ENCODE measurements at places on chromosomes 16 and 17.

GRCh38 chr16:30121741-30122571 is 1.1 kb downstream of the MAPK3 start:
- DNase-seq: no peak

DNA sequence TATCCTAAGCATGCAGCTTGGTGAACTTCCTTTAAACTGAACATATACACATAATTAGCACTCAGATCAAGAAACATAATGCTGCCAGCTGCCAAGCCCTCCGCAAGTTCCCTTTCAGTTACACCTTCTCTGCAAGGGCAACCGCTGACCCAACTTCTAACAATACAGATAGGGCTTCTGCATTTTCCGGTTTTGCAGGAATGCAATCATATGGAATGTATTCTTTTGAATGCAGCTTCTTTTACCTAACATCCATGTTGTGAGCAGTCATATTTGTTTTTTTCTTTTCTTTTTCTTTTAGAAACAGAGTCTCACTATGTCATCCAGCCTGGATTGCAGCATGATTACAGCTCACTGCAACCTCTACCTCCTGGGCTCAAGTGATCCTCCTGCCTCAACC is 110.7 kb downstream of the GSG1L start:
- no peak for DNase-seq

GRCh38 chr17:43341715-43342588 is 56.8 kb upstream of the ARL4D start:
- DNase-seq: no peak

- DNase-seq: no peak
Measured at GRCh38 chr16:75038036-75038858, 39.4 kb downstream of the ZNRF1 start.

DNA sequence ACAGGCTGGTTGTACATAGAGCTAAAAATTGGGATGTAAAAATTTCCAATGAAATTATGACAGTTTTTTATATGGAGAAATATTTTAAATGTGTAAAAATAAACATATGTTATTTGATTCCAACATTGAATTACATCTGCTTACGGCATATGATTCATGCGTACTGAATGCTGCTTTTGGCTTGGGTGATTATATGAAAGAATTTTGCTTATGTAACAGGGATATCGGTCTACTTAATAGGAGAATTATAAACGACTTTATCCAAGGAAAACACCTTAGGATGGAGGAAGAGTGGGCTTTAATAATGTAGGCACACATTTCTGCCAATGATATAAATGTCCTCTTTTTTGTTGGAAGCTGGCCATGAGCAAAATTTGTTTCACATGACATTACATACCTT is 197.3 kb upstream of the GOT2 start:
- DNase-seq: no peak

DNA sequence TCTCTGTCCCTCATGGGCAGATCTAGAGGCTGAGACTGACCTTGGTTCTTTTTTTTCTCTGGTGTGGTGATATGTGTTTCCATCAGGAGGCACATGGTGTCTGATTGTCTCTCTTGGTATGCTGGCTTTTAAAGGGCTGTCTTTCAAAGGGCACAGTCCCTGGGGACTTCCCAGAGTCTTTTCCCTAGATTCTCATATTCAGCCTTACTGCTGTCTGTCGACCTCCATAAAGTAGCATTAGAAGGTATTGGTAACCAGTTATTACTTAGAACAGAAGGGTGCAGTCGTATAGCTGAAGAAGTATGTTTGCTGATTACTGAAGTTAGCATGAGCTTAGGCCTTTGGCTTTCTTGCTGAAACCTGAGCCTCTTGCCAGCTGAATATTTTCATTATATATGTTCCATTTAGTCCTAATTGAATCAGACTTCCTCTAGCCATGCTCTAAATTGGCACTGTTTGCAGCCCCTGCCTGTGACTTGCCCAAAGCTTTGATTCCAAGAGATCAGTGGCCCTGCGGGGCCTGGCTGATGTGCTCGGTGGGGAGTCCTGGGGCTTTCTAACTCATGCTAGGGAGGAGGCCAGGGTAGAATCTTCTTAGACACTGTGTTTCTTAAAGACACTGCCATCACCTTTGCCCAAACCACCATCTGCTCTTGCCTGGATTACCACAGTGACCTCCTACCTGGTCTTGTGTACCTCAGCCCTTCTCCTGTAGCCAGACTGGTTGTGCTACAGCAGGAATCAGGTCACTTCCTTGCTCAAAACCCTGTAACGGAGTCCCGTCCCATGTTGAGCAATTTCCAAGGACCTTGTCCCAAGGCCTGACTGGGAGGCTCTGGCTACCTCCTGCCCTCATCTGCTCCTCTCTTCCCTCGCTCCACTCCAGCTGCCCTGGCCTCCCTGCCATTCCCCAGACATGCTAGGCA is 71.5 kb downstream of the WWP2 start:
- DNase-seq: no peak

DNA sequence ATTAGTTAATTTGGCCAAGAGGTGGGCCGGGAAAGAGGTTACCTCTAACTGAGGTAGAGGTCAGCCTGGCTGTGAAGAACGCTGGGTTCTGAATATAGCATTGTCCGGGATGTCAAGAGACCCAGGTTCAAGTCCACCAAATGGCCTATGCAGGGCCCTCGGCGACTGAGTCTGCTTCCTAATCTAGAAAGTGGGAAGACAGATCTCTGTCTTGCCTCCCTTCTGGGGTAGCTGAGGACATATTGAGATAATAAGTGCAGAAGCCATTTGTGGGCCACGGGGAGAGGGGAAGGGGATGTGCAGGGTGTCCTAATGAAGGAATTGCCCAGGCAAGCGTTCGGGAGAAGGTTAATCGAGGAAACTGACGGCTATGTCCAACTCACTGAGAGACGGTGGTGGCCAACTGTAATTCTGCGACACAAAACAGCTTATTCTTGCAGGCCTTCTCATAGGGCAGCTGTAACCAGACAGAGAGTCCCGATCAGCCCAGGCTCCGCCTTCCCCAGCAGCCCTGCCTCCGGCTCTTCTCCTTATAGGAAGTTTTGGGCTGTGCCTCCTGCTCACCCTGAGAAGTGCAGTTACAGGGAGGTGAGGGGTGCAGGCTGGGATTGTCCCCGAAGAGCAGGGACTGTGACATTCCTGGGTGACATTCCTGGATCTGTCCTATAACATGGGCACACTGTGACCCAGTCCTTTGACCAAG is 15.9 kb downstream of the HASPIN start:
- DNase-seq: no peak

DNA sequence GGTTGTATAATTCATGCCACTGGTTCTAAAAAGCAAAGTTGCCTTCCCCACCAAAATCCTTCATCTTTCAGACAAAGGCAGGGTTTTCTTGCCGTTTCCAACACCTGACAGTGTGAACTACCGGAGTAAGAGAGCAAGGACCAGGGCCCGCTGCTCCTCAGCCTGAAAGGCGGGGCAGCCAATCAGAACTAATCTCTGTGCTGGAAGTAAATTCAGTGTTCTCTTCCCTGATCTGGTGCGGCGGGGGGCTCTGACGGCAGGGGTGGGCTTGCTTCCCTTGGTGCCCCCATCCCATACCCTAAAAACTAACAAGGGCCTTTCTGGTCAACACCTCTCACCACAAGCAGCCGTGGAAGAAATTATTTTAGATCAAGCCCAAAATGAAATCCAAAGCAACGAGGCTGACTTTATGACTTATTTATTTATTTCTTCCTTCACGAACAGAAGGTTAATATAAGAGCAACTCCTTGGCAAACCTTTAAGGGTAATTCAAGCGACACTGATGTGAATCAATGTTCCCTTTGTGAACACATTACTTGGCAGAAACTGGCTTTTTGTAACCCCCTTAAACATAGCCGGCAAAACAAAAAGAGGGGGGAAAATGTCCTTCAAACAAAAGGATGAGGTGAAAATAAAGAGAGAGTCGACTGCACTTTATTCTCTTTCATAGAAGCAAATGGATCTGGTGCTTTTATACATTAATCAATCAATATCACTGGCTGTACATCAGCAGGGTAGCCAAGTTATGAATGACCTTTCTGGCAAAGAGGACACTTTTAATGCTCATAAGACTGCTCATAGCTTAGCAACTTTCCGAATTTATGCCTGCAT is 189.9 kb downstream of the ZFHX3 start:
- DNase-seq: no peak

DNA sequence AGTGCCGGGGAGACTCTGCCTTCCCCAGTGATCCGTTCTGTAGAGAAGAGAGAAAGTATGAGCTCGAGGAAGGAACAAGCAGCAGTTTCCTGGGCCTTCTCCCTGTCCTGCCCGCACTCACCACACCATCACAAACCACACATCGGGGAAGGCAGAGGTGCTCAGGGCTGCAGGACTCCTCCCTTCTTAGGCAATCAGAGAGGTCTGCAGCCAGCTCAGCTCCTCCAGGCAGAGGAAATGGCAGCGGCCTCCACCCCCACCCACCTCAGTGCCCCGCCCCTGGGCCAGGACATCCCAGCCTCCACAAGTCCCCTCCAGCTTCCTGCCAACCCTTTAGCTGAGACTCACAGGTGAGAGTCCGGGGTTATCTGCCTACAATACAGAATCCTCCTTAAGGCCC is 2.0 kb downstream of the ZNF319 start:
- no peak for DNase-seq

- DNase-seq: no peak
Measured at GRCh38 chr16:1097800-1098199, 1.8 kb upstream of the C1QTNF8 start.

DNA sequence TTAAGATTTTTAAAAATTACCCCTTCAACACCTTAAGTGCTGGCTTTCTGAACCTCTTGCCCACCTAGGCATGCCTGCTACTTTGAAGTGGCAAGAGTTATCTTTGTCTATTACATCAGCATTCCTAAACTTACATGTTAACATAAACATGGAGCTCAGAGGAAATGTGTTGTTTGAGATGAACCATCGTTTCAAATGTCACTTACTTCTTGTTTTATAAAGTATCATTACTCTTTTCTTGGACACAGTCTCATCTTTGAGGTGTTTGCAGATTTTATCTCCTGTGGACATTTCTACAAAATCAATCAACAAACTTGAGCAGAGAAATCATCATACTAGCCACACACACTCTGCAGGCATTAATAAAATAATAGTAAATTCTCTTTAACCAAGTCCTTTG is 184.9 kb downstream of the WWOX start:
- no peak for DNase-seq

- no peak for DNase-seq
Measured at GRCh38 chr17:14359163-14360020, 58.5 kb downstream of the HS3ST3B1 start.

DNA sequence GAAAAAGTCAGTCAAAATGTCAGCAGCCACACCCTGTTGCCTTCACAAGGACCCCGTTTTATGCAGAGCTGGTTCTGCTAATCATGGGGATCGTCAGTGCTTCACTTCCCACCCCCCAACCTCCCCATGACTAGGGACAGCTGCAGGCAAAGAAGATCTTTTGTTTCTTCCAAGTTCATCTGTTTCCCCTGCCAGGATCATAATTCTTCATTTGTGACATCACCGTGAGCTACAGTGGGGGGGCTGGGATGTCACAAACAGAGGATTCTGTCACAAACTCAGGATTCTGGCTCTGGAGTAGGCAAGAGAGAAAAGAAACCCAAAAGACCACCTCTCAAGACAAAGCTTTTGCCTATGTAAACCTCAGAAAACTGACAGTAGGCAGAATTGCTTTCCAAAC is 24.7 kb downstream of the DNAJC7 start:
- no peak for DNase-seq

DNA sequence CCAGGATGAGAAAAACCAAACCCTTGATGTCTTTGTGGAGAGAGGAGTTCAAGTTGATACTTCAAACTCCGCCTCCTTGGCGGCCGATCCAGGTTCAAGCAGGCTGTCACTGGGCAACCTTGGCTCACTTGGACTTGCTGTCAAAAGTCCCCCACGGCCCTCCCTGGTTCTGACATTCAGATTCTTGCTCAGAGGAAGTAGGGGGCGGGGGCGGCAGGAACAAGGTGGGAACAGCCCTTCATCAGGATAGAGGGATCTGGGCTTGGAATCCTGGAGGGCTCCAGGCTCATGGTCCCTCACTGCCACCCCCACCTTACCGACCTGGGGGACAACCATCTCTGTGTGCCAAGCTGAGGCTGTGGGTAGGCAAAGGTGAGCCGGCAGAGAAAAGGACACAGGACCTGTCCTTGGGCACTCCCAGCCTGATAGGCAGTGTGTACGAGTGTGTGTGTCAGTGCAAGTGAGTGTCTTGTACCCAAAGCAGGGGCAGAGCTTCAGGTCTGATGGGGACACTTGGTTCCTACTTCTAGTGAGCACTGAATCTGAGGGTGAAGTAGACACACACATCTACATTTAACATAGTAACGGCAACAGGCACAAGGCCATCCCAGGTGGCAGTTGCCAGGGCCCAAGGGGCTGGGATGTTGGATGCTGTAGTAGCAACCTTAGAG is 6.6 kb upstream of the TSPOAP1 start:
- no peak for DNase-seq

- no peak for DNase-seq
Measured at GRCh38 chr16:88779406-88780141, 5.4 kb downstream of the PIEZO1 start.

- no peak for DNase-seq
Measured at GRCh38 chr16:50627419-50627818, 53.7 kb downstream of the SNX20 start.

DNA sequence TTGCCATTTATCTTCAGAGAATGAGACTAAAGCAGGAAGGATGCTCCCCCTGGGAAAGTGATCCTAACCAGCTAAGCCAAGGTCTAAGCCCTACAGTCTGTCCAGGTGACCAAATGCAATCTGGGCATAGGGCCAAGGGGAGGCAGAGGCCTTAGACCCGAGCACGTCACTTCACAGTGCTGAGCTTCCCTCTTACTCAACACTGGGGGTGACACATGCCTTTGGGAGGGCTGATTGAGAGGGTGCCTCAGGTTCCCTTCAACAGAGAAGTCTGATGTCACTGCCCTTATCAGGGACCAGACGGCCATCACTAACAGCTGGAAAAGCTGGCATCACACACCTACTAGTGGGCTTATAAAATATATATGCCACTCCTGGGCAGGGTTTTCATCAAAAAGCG is 4.0 kb downstream of the CIAO2B start:
- no peak for DNase-seq

GRCh38 chr16:3861808-3862451 is 18.6 kb downstream of the CREBBP start:
- no peak for DNase-seq

DNA sequence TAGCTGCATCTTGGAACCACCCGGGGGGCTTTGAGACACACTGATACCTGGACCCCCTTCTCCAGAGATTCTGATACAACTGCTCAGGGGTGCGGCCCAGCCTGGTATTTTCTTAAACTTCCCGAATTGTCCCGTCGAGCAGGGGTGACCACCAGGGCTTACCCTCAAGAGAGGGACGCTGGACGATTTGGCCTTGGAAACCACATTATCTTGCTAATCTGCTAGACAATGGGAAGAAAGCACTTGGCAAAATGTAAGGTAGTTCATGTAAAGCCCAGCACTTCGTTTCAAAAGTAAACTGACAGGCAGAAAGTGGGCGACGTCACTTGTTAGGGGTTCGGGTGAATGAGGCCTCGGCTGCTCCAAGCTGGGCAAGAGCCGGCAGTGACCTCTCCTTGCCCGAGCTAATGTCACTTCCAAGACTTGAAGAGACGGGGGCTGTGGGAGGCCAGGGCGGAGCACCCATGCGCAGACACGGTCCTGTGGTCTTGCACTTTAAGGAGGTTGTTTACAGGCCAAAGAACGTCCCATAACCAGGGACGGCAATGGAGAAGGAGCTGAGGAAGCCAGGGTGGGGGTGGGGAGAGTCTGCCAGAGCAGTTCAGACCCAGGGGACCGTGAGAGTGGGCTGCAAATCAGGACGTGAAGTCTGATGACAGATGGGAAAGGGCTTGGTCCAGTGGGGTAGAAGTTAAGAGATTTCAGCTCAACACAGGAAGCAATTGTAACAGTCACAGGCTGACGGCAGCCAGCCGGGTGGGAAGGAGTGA is 152.7 kb upstream of the GSE1 start:
- DNase-seq: no peak

GRCh38 chr17:13395862-13396261 is 205.9 kb downstream of the HS3ST3A1 start:
- DNase-seq: no peak
